ENCODE measurements at places on chromosomes 1 and 21. TPM values are rescaled to one million over a fixed set of nuclear protein-coding genes. Genes with fewer than 3 reads are reported as not detected.

The CTSS gene
- 1.7 TPM for polyA plus RNA-seq

The TMEM82 gene
- not detected for polyA plus RNA-seq

The PDZK1IP1 gene
- polyA plus RNA-seq = not detected

The FMOD gene
- polyA plus RNA-seq = not detected
